ENCODE measurements at places on chromosomes 3 and 15.

DNA sequence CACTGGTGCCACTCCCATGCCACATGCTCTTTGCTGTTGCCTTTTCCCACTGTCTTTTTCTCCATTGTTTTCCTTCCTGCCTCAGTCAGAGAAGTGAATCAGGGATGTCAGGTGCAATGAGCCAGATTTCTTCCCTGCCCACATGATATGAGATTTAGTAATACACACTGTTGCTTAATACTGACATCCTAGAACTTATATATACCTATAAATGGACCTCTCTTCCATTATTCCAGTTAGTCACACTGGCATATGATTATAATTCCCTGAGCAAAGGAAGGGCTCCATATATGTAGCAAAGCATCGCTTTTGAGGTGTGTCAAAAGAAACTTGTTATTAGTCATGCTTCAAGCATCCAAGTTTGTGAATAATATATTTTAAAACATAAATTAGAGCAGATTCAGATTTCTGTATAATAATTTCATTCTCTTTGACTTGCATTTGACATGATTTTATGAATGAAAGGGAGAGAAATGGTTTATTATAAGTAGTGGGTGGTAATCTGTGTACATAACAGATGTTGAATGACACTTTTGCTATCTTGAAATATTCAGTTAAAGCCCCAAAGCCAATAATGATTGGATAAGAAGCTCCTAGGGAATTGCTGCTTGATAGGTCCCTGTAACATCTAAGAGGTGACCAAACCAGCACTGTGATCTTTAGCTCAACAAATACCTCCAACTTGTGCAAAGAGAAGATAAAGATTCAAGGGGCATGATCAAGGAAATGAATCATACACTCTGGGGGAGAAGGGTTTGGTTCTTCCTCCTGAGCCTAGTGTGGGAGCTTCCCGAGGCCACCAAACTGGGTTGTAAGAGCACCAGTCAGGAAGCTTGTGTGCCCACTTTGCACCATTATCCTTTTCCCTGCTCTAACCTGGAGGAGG, 48.6 kb downstream of the CHST2 start:
- DNase-seq, result no peak

DNA sequence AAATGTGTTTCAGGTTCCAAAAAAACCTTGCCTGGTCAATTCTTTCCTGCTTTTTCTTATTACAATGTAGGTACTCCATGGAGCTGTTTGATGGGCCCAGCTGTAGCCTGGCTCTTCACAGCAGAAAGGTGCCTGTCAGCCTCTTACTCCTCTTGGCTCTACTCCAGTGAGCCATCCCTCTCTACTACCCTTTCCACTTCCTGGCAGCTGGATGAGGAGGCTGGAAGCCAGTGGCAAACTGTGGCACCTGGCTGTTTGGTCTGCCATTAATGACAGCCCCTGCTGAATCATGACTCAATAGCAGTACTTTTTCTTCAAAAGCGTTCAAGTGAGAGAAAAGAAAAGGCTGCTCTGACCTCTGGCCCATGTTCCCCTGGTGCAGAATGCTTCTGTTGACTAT, 618.1 kb downstream of the PYDC2 start:
- DNase-seq, result no peak

GRCh38 chr15:92853222-92853621, 46.9 kb upstream of the CHD2 start:
- no peak for DNase-seq

DNA sequence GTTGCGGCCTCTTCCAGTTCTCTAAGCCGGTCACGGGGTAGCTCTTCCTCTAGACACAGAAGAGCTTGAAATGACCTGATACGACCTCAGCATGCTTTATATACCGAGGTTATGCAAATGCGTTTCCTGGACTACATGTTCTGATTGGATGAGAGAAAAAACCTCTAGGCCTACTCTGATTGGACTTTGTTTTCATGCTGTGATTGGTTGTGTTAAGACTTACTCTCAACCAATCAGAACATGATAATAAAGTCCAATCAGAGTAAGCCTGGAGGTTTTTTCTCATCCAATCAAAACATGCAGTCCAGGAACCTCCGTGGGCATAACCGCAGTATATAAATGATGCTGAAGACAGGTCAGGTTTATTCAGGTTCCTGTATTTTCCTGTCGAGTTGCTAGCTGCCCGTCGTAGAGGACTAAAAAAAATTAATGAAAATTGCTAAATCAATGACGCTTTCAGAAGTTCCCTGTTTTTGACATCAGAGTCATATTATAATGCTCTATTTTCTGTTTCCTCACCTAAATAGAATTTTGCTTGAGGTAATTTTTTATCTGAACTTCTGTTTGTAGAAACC, 177.4 kb downstream of the POTEB3 start:
- no peak for DNase-seq

GRCh38 chr3:179179979-179180759, 32.0 kb downstream of the PIK3CA start:
- DNase-seq, result no peak

GRCh38 chr3:85574006-85574705, 615.4 kb downstream of the CADM2 start:
- DNase-seq, result no peak

- DNase-seq, result no peak
Observed at GRCh38 chr3:170513642-170514041, 72.2 kb downstream of the SLC7A14 start.

- no peak for DNase-seq
Observed at GRCh38 chr3:177196008-177196455, 1.2 kb downstream of the TBL1XR1 start.

DNA sequence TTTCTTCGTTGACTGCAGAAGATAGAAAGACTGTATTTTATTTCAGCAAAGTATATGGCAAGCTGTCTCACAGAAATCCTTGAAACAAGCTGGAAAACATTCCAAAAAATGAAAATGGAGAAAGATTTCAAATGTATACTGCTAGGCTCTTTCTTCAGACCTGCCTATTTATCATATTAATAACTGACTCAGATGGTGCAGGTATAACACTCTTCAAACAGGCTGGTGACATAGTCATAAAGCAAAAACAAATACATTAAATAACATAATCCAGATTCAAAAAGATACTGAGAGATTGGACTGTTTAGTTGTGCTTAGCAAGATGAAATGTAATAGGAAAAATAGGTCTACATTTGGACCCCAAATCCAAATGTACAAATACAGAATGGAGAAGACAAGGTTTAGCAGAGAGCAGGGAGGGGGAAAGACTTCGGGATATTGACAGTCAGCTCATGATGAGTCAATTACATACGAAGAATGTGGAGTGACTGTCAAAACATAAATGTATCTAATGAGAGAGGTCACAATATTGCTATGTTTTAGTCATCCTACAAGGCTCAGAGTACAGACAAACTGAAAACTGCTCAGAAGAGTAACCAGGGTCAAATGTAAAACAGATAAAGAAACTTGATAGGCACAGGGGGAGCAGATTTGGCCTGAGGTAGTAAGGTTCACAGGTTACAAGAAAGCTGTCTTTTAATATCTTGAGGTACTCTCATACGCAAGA, 88.7 kb downstream of the DMXL2 start:
- DNase-seq, result no peak
